NCI-H460 (cell line): ENCODE measurements at places on chromosomes 7 and 10. TPM values are rescaled to one million over a fixed set of nuclear protein-coding genes. Genes with fewer than 3 reads are reported as not detected.

DNA sequence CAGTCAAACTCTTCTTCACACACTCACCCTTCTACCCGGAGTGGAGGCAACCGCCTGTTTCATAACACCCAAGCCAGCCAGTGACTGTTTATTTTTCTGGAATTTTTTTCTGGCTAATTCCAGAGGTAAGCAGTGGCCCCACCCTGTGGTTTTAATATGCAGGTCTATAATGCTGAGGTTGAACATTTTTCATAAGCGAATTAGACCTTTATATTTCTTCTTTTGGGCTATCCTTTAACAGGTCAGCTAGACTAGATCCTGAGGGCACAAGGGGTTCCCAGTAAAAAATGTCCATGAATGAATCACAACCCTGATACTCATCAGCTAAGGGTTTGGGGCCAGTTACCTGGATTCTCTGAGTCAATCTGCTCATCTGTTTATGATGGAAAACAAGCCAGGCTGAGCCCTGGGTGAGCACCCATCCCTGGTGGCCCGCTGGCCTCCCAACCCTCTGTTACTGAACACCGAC, 76.2 kb downstream of the GRB10 start:
- no peak for DNase-seq

DNA sequence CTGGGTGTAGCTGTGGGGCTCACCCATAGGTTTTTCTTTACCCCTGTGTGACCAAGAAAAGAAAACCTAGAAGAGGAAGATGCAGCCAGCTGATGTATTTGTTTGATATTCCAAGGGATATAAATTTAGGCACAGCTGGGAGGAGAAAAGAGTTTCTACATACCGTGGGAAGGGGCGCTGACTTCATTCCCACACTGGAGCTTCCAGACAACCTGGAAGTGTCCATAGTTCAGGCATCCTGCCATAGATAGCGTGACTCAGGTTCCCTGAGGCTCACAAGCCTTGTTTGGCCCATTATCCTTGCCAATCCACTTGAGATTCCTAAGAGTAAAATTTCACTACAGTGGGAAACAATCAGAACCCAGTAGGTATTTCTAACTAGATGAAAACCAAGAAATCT, 371.7 kb upstream of the NRP1 start:
- DNase-seq: no peak

CLRN3 gene
- not detected in 2 replicates for total RNA-seq

SERPINE1 gene
- total RNA-seq: 11.9 and 12.3 TPM in 2 replicates

OR2A42 gene
- not detected in 2 replicates for total RNA-seq

PDLIM1 gene
- 19.4 and 21.0 TPM in 2 replicates for total RNA-seq

DNA sequence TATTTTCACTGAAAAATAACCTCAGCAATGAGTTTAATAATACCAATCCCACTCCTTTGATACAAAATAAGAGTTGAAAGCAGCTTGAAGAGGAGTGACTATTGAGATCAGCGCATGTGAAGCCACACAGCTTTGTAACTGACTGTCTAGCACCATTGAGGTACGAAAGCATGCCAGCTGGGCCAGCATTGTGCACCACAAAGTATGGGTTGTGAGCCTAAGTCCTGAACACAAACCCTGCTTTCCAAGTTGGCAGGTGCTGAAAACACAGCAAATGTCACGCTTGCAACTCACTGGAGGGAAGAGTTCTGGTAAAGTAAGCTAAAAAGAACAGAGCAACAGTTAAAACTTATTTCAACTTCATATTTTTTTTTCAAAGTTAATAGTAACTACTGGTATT, 4.0 kb upstream of the FAM53B start:
- DNase-seq: no peak

- DNase-seq: no peak
Measured at GRCh38 chr10:130362308-130362761, 226.1 kb downstream of the GLRX3 start.

- no peak for DNase-seq
Measured at GRCh38 chr7:115984105-115984504, 46.5 kb downstream of the TFEC start.
